Activated CD8-positive, alpha-beta T cell treated with anti-CD3 and anti-CD28 coated beads, Interleukin-2, amount 10 ng/mL, durations not matched to agents 7 days and 5 days (primary cell): ENCODE measurements at places on chromosomes 5 and 9.

DNA sequence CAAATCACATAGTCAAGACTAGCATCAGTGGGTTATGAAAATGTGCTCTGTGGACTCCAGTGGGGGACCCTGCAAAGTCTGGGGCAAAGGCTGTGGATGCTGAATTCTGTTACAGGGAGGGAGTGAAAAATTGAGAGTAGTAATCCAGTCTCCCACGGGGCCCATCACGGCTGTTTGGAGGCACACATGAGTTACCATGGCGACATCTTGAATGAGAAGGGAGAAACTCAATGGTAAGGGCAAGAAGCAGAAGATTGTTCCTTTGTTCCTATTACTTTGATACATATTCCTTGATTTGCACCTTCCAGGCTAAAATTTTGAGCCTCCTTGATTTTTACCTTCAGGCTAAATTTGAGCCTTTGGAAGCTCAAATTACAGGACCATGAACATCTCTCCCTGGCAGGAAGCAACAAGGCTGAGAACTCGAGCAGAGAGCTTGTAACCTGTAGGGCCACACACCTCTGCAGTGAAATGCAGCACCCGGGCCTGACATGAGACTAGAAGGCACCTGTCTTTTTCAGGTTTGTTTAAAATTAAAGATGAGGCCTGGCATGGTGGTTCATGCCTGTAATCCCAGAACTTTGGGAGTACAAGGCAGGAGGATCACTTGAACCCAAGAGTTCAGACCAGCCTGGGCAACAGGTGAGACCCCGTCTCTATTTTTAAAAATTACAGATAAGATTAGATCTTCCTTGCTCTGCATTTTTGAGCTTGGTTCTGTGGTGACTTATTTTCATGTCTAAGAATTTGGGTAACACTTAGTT, 31.0 kb upstream of the ZFR start:
- H3K4me3 ChIP-seq: no peak overlapping the region
- H3K4me1 ChIP-seq: no peaks in the 10 kb centered on the region
- H3K36me3 ChIP-seq: no peaks in the 10 kb centered on the region
- no peak for DNase-seq
- H3K27me3 ChIP-seq: peaks cover 5% of the 10 kb centered on the region

GRCh38 chr5:164722702-164723101, 1217.3 kb downstream of the MAT2B start:
- no peak for DNase-seq
- no peaks in the 10 kb centered on the region for H3K4me1 ChIP-seq
- no peak overlapping the region for H3K27ac ChIP-seq
- no peaks in the 10 kb centered on the region for H3K27me3 ChIP-seq

- peaks cover 9% of the 10 kb centered on the region for H3K4me1 ChIP-seq
- no peaks in the 10 kb centered on the region for H3K36me3 ChIP-seq
- H3K27ac ChIP-seq: no peak overlapping the region
- peaks cover 15% of the 10 kb centered on the region for H3K27me3 ChIP-seq
- no peak for DNase-seq
Observed at GRCh38 chr5:151665613-151666012, 21.1 kb downstream of the SPARC start.

DNA sequence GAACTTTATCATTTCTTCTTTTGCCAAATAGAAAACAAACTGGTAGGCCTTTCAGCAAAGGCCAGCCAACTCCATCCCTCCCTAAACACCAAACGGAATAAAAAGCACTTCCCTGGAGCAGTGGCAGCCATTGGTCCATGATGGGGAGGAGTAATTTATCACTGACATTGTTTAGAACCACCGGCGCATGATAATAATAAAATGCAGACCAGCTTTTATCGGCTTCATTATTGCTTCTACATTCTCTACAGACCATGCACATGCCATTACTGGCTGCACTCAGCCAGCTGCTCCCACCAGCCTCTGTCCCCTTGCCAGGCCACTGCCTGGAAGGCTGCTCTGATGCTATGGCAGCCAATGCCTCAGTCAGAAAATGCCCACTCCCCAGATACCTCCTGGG, 45.9 kb downstream of the ABCA1 start:
- no peaks in the 10 kb centered on the region for H3K36me3 ChIP-seq
- no peak overlapping the region for H3K27ac ChIP-seq
- no peaks in the 10 kb centered on the region for H3K4me1 ChIP-seq
- H3K27me3 ChIP-seq: no peaks in the 10 kb centered on the region
- no peak overlapping the region for H3K4me3 ChIP-seq
- no peak for DNase-seq

DNA sequence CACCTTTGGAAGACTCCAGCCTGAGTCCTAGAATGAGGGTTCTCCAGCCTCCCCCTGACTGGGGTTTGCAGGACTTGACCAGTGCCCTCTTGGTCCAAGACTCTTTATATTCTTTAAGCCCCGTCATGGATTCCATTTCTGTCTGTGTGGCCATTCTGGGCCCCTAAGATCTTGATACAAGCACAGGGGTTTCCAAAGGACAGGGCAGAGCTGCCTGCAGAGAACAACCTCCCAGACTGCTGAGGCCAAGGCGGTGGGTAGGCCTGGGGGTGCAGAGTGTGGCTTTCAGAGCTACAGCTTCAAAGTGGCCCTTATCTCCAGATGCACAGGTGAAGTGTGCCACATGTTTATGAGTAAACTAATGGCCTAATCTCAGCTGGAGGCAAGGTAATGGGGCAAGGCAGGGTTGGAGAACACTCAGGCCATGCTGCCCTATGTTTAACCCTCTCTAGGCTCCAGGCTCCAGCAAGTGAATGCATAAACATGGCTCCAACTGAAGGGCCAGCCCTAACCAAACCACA, 32.1 kb downstream of the FOXI1 start:
- H3K27me3 ChIP-seq: peaks cover 24% of the 10 kb centered on the region
- DNase-seq: no peak
- H3K27ac ChIP-seq: no peak overlapping the region
- no peak overlapping the region for H3K4me3 ChIP-seq

- no peaks in the 10 kb centered on the region for H3K36me3 ChIP-seq
- peaks cover 7% of the 10 kb centered on the region for H3K27me3 ChIP-seq
- no peak overlapping the region for H3K4me3 ChIP-seq
- DNase-seq: no peak
- no peak overlapping the region for H3K27ac ChIP-seq
- no peaks in the 10 kb centered on the region for H3K4me1 ChIP-seq
Observed at GRCh38 chr5:75961818-75962217, 121.4 kb upstream of the SV2C start.

DNA sequence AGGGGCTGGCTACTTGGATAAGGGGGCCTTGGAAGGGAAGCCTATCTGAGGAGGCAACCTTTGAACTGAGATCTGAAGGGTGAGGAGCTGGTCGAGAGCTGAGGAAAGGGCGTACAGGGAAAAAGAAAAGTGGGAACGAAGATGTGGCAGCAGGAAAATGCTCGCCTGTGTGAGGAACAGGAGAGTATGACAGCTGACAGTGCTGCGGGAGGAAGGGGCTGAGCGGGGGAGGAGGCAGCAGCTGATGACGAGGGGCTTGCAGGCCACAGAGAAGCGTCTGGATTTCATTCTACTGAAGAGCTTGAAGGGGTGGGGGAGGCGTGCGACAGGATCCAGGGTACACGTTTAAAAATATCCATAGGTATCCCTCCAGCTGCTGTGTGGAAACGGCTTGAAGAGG, 28.9 kb downstream of the SH3PXD2B start:
- no peak overlapping the region for H3K27ac ChIP-seq
- no peak overlapping the region for H3K4me3 ChIP-seq
- H3K4me1 ChIP-seq: peaks cover 1% of the 10 kb centered on the region
- H3K27me3 ChIP-seq: peaks cover 2% of the 10 kb centered on the region
- DNase-seq: no peak
- H3K36me3 ChIP-seq: no peaks in the 10 kb centered on the region

- peaks cover 59% of the 10 kb centered on the region for H3K36me3 ChIP-seq
- no peaks in the 10 kb centered on the region for H3K4me1 ChIP-seq
- DNase-seq: no peak
- no peak overlapping the region for H3K27ac ChIP-seq
- H3K4me3 ChIP-seq: no peak overlapping the region
Observed at GRCh38 chr9:109088221-109088620, 31.5 kb downstream of the TMEM245 start.

DNA sequence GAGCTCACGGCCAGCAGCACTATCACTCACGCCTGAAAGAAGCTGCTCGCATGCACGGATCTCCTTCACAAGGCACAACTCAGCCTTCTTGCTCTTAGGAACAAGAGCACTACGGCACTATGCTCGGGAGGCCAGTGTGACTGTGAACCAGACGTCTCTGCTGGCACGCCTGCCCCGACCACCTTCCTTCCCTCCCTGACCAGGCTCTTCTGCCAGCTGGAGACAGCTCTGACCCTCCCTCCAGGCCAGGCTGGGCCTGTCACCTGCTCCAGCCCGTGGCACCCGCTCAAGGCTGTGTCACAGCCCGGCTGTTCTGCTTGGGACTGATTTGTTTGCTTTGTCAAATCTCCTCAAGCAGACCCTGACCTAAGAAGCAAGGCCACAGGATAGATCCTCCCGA, 7.0 kb downstream of the TBC1D9B start:
- no peak for DNase-seq
- H3K4me1 ChIP-seq: peaks cover 4% of the 10 kb centered on the region
- no peak overlapping the region for H3K27ac ChIP-seq
- H3K4me3 ChIP-seq: no peak overlapping the region

DNA sequence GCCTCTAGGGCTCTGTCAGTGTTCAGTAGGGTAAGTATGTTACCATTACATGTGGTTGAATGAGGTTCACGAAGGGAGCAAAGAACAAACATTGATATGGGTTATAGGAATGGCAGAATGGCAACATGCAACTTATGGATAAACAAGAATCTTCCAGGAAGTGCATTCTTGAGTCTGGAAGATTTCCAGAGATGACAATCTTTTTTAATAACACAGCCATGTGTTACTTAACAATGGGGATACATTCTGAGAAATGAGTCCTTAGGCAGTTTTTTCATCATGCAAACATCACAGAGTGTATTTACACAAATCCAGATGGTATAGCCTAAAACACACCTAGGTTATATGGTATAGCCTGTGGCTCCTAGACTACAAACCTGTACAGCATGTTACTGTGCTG, 9.1 kb upstream of the SLC28A3 start:
- H3K4me1 ChIP-seq: no peaks in the 10 kb centered on the region
- H3K36me3 ChIP-seq: no peaks in the 10 kb centered on the region
- H3K4me3 ChIP-seq: no peak overlapping the region
- peaks cover 11% of the 10 kb centered on the region for H3K27me3 ChIP-seq

- H3K4me1 ChIP-seq: no peaks in the 10 kb centered on the region
- peak; percentile 44 for DNase-seq
- no peak overlapping the region for H3K4me3 ChIP-seq
- H3K27me3 ChIP-seq: no peaks in the 10 kb centered on the region
- no peak overlapping the region for H3K27ac ChIP-seq
Observed at GRCh38 chr5:83711982-83712601, 8.6 kb downstream of the HAPLN1 start.

GRCh38 chr5:170632985-170633234, 129.1 kb downstream of the KCNIP1 start:
- no peaks in the 10 kb centered on the region for H3K36me3 ChIP-seq
- peaks cover 11% of the 10 kb centered on the region for H3K27me3 ChIP-seq
- peak; percentile 55 for DNase-seq
- H3K4me3 ChIP-seq: no peak overlapping the region

GRCh38 chr5:62504129-62504528, 74.5 kb upstream of the LRRC70 start:
- no peak overlapping the region for H3K4me3 ChIP-seq
- H3K27ac ChIP-seq: no peak overlapping the region
- no peak for DNase-seq
- H3K4me1 ChIP-seq: no peaks in the 10 kb centered on the region

DNA sequence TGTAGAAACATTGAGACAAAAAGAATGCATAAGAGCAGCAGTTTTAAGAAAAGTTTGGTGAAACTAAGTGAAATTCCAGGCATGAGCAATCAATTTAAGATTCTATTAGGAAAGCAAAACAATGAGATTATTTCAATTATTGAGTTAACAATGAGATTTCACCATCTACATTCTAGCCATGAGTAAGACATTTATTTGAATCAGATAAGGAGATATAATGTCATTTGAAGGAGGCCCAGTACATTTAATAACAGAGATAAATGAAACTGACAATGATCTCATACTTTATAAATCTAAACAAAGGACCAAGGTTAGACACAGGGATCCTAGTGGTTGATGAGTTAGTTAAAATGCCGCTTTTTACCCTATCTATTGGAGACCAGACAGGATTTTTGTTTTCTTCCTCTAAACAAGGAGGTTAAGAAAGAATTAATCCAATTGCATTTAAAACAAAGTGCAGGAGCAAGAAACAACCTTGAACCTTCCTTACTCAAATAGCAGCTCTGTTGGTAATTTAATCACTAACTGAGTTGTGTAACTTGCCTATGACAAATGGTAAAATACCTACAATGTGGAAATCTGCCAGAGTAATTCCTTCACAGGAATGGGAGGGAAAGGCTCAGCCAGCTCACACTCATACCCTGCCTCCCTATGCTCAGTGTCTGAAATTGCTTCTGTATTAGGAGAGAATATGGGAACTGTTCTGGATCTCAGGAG, 103.5 kb upstream of the NR3C1 start:
- DNase-seq: no peak
- no peak overlapping the region for H3K27ac ChIP-seq
- H3K27me3 ChIP-seq: no peaks in the 10 kb centered on the region
- H3K4me3 ChIP-seq: no peak overlapping the region

GRCh38 chr5:61463596-61463995, 131.5 kb downstream of the ZSWIM6 start:
- no peaks in the 10 kb centered on the region for H3K27me3 ChIP-seq
- no peaks in the 10 kb centered on the region for H3K36me3 ChIP-seq
- H3K4me3 ChIP-seq: no peak overlapping the region
- no peaks in the 10 kb centered on the region for H3K4me1 ChIP-seq

GRCh38 chr5:59003641-59004040, 420.8 kb downstream of the RAB3C start:
- no peak overlapping the region for H3K27ac ChIP-seq
- H3K27me3 ChIP-seq: no peaks in the 10 kb centered on the region
- peaks cover 56% of the 10 kb centered on the region for H3K4me1 ChIP-seq
- H3K4me3 ChIP-seq: no peak overlapping the region

GRCh38 chr5:95773335-95774059, 42.4 kb downstream of the RHOBTB3 start:
- no peak overlapping the region for H3K27ac ChIP-seq
- no peak overlapping the region for H3K4me3 ChIP-seq
- no peak for DNase-seq

- no peaks in the 10 kb centered on the region for H3K4me1 ChIP-seq
- no peak for DNase-seq
- no peaks in the 10 kb centered on the region for H3K36me3 ChIP-seq
- no peak overlapping the region for H3K27ac ChIP-seq
Observed at GRCh38 chr9:7653262-7653661, 146.3 kb downstream of the DMAC1 start.

GRCh38 chr5:119343052-119343451, 12.8 kb upstream of the TNFAIP8 start:
- peak overlapping the region; percentile 95 for H3K27ac ChIP-seq
- no peak for DNase-seq
- peaks cover 96% of the 10 kb centered on the region for H3K4me1 ChIP-seq
- H3K27me3 ChIP-seq: no peaks in the 10 kb centered on the region

- no peaks in the 10 kb centered on the region for H3K27me3 ChIP-seq
- H3K4me3 ChIP-seq: no peak overlapping the region
- no peaks in the 10 kb centered on the region for H3K4me1 ChIP-seq
- H3K36me3 ChIP-seq: no peaks in the 10 kb centered on the region
Observed at GRCh38 chr9:9016597-9016996, 1217.0 kb upstream of the DMAC1 start.

- DNase-seq: no peak
- H3K36me3 ChIP-seq: peaks cover 6% of the 10 kb centered on the region
- H3K4me1 ChIP-seq: peaks cover 11% of the 10 kb centered on the region
Observed at GRCh38 chr9:742914-743589, 98.4 kb upstream of the DMRT1 start.
